ENCODE measurements at places on chromosomes 1 and 21.

DNA sequence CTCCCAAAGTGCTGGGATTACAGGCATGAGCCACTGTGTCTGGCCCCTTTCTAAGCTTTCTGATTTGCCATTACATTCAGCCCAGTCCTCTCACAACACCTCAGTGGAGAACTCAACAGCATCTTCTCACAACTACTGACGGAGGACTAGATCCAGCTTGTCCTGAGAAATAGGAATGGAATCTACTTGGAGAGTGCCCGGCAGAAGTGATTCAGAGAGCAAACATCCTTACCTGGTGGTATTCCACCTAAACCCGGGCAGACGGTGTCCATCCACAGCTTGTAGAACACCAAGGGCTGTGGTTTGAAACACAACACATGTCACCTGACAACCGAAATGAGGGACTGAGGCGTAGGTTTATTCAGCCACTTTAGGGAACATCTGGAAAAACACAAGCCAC lies 28.8 kb upstream of the CCSAP start:
- DNase-seq, result no peak

- DNase-seq, result no peak
Observed at GRCh38 chr1:8047686-8048445, 21.8 kb upstream of the ERRFI1 start.

- DNase-seq, result peak; percentile 90
Observed at GRCh38 chr1:164774819-164775654, 216.1 kb downstream of the PBX1 start.

- DNase-seq, result no peak
Observed at GRCh38 chr1:18077657-18078215, 29.9 kb upstream of the IGSF21 start.

GRCh38 chr1:109630081-109630897 lies 10.7 kb downstream of the AMPD2 start:
- DNase-seq, result no peak

DNA sequence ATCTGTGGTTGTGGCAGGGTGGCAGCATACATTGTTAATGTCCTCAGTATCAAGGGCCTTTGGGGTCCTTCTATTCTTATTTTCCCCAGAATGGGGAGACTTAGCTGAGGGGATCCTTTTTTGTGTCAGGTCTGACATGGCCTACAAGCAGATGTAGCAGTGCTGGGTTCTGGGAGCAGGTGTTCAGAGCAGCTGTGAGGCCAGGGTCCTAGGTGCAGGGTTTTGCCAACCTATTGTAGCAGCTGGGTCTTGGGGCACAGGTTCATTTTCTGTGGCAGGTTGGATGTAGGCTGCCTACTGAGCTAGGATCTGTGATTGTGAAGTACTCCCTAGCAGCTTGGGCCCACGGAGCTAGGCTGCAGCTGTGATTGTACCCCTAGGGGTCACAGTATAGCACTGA lies 60.1 kb downstream of the DIPK1A start:
- DNase-seq, result no peak

DNA sequence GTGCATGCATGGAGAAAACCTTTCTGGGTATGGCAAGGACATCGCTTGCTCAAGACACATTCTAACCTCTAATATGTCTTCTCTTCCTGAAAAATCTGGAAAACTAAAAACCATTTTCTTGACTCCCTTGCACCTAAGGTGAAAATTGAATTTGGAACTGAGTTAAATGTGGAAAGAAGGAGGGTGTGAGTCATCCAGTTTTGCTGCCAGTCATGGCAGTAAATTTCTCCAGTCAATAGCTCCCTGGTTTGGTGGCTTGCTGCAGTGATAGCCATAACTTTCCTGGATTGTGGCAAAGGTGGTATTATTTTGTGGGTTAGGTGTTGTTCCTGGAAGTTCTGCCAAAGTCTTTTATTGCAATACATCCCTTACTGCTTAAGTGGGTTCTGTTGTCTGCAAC lies 2.5 kb downstream of the ZCCHC17 start:
- DNase-seq, result no peak

- DNase-seq, result no peak
Observed at GRCh38 chr1:164668491-164669400, 109.8 kb downstream of the PBX1 start.

DNA sequence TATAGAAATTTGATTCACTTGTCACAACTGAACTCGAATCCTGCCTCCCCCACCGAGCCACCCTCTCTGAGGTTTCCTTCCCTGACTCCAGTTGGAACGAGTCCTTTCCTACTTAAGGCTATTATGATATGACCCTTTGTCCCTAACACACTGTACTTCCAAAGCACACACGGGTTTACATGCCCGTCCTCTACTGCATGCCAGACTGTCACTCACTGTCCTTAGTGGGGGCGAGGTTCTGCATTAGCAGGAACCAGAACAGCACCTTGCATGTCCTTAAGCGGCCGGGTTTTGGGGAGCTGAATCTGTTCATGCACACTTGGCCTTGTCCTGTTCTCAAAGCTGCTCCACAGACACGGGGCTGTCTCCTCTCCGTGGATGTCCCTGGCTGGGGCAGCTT lies 164.6 kb upstream of the KCNJ6 start:
- no peak for DNase-seq

DNA sequence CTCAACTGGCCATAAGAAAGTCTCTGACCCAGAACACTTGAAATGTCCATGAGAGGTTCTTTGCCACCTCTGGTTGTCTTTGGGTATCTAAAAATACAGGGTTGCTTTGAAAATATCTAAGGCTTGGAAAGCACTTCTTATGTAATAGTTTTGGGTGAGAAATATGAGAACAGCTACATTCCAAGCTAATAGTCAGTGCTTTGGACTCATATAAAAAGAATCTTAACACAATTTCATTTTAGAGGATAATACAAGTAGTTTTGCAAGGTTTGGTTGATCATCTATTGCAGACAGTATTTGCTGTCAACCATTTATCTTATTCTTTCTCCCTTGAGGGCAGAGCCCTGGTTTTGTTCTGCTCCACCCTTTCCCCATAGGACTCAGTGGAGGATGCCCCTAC lies 207.5 kb downstream of the KCNK2 start:
- no peak for DNase-seq

DNA sequence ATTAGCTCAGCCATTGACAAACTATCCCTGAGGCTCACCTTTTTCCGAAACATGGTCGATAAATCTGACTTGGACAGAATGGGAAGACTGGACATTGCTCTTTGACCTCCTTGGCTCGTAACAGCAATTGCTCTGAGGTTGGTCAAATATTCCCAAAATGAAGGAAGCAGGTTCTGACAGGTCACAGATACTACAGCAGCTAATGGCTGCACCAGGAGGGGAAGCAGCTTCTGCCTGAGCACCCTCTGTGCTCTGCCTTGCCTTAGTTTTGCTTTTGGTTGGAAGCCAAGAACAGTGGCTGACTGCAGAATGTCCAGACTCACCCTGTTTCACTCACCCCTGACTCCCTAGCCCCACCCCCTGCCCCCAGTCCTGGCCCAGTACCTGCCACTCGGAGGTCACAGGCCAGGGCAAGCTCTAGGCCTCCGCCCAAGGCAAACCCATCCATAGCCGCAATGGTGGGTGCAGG lies 15.4 kb downstream of the ECHDC2 start:
- DNase-seq, result no peak
